ENCODE measurements at places on chromosomes 16 and 17.

DNA sequence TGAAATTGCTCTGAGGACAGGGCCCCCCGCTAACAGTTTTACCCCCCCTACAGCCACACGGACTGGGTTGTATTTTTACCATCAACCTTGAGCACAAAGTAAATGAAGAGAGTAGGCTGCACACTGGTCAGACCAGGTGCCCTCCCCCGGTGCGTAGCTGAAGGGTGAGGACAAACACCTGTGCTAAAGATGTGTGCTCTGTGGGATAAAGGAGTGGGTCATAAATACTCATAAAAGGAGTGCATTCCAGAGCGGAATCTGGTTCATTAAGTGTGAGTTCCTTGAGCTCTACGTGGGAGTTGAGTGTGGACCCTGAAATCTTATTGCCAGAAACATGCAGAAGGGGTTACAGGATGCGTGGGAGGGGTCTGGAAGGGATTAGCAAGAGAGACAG is 217.0 kb downstream of the CCDC182 start:
- DNase-seq: no peak

- no peak for DNase-seq
Measured at GRCh38 chr16:66267292-66268014, 99.0 kb upstream of the CDH5 start.

GRCh38 chr17:46771561-46772474 is 46.7 kb downstream of the WNT3 start:
- DNase-seq: no peak

- no peak for DNase-seq
Measured at GRCh38 chr17:56269556-56270389, 116.5 kb downstream of the ANKFN1 start.

- DNase-seq: peak; percentile 45
Measured at GRCh38 chr17:58577696-58578095, 63.3 kb upstream of the MTMR4 start.

DNA sequence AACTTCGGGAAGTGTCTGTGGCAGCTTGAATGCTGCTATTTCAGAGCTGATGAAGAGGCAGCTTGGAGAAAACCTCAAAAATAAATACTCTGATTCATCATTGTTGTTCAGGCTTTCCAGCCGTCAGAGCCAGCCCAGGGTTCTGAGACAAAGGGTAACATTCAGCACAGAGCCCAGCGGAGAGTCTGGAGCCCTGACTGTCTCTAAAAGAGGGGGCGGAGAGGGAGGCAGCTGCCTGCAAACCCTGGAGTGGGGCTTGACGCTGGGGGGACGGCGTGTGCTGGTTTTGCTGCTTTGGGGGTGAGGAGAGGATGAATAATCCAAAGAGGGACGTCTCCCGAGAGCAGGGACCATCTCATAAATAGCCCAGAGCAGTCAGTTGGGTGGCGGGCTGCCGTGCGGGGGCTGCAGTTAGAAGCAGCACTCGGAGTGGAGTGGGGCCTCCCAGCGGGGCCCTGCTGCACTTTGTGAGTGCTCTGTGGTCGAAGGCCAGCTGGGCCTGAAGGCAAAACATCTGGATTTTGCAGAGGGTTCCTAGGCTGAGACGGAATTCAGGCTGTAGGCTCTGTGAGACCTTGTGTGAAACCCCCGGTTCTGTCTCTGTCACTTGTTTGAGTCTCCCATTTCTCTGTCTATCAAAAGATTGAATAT is 237.8 kb downstream of the PRKCA start:
- no peak for DNase-seq

DNA sequence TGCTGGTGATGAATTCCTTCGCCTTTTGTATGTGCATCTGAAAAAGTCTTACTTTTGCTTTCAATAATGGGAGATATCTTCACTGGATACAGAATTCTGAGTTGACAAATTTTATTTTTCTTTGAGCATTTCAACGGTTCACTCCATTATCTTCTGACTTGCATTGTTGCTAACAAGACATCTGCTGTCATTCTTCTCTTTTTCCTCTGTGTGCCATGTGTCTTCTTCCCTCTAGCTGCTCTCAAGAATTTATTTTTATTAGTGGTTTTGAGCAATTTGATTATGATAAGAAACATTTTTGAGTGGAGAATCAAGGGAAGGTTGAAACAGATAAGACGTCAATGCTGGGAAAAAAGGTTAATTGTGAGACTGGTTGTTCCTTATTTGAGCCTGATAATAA is 471.8 kb downstream of the CDH13 start:
- DNase-seq: no peak

- DNase-seq: no peak
Measured at GRCh38 chr16:47624563-47624962, 163.4 kb downstream of the PHKB start.

GRCh38 chr17:50871898-50872297 is 5.7 kb upstream of the TOB1 start:
- DNase-seq: no peak

GRCh38 chr17:74836191-74836590 is 23.5 kb downstream of the GRIN2C start:
- DNase-seq: no peak

DNA sequence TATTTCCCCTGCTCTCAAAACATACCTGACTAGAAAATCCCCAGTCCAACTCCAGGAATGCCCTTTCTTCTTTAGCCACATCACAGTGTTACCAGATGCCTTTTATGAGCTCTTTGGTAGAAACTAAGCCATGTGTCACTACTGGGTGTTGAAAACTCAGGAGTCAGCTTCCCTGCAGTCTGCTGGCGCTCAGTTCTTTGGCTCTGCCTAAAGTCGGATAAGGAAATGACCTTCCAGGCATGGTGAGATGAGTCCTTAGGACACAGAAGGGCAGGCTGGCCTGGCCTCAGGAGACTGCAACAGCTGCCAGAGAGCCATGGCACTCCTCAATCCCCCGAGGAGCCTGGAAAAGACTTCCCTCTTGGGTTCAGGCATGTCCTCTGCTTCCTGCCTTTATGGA is 89.1 kb downstream of the CDH13 start:
- no peak for DNase-seq

DNA sequence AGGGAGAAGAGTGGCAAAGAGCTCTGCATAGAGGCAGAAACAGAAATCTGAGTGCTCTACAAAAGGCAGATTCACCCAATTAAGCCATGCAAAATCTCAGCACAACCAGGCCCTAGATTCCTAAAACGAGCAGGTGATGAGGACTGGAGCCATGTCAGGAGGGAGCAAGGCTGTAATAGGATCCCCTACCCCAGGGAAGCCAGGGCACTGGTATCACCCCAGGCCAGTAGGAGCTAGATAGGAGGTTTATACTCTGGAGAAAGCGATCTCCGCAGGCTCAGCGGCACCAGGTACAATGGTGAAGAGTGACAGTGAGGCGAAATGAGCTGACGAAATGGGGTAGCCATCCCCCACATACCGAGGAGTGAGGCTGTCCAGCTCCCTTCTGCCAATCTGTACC is 171.5 kb downstream of the PARN start:
- DNase-seq: no peak

- peak; percentile 93 for DNase-seq
Measured at GRCh38 chr17:43546319-43547188, at the start of gene ETV4. TSS of gene ETV4 (minus strand) at chr17:43546340. CDS start at chr17:43545617, 723 bp downstream.

GRCh38 chr17:9868552-9868951 is 36.5 kb downstream of the RCVRN start:
- DNase-seq: no peak

DNA sequence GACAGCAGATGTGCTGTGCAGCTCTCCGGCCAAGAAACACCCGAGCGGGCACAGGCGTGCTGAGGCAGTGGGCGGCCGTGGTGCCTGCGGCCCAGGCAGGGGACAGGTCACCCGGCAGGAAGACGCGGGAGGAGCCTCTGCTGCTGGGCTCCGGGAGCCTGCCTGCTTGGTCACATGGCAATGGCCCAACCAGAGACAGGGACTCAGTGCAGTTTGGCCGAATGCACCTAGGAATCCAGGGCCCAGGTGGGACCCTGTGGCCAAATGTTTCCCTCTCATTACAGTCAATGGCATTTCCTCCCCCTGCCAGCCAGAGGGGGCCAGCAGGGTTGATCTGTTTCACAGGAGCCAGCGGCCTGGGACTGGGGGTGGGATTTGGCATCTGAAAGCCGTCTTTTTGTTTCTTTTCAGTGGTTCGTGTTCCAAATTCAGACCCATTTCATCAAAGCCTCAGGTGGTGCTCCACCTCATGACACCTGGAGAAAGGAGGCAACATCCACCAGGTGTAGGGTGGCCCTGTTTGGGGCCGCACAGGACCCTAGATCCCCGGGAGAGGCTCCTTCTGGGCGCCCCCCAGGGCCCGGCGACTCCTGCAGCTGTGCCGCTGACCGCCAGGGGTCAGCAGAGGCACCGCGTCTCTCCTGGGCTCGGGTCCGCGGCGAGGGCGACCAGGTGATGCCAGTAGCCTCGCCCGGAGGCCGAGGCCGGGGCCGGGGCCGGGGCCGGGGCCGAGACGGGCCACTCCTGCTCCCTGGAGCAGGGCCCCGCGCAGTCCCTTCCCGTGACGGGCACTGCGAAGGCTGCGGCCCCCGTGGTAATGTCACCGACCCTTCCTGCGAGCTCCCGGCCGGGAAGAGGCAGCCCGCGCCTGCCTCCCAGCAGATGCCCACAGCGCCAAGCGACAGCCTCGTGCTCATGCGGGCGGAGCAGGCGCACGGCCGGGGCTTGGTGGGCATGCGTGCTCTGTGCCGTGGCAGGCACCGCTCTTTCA is 118.5 kb downstream of the C16orf78 start:
- DNase-seq: peak; percentile 19

GRCh38 chr17:75552425-75553294 is 27.2 kb downstream of the LLGL2 start:
- DNase-seq: no peak

DNA sequence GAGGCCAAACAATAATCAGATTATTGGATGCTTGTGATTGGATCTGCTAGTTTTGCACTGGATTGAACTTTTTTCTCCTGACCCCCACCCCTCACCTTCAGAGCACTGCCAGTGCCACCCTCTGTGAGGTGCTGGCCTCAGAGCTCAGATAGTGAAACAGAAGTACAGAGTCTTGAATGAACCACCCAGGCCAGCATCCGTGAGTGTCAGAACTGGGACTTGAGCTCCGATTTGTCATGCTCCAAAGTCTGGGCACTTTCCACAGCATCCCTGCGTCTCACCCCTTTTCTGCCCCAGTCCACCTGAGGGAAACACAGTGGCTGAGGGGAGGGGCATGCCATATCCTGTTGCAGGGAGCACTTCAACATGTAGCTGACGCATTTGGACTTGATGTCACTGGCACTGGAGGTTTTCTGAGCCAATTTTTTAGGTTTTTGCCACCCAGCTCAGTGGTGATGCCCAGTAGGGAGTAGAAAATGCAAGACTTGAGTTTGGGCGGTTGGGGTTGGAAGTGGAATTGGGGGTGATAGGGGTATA is 47.3 kb downstream of the SMPD3 start:
- no peak for DNase-seq

- DNase-seq: no peak
Measured at GRCh38 chr17:73749337-73749823, 105.1 kb upstream of the SDK2 start.

- DNase-seq: no peak
Measured at GRCh38 chr17:76630151-76630550, 13.4 kb downstream of the ST6GALNAC1 start.

DNA sequence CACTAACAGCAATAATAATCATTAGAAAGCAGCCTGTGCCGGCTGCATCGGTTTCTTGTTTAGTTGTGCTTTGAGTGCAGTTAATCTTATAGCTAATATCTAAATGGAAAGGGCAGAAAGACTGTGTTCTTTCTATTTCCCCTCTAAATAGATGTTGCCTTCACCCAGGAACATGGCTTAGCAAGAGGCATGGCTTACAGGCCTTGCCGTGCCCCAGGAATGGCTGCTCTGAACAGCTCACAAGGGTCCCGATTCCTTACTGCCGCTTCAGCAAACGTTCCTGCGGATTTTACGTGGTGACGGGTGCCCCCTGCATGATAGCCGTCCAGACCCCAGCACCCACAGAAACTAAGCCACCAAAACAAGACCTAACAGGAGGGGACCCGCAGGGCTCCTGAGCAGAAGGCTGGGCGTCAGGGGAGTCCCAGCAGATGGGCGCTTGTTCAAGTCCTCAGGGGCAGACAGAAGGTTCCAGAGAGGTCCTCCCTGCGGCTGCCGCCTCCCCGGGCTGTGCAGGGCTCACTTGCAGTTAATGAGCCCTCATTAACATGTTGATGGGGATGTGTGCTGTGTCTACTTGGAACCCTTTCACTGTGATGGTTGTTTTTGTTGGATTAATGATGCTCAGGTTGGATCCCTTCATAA is 52.5 kb upstream of the ENPP7 start:
- no peak for DNase-seq

- DNase-seq: peak; percentile 47
Measured at GRCh38 chr16:9091867-9092281, 430 bp downstream of the HAPSTR1 start.

DNA sequence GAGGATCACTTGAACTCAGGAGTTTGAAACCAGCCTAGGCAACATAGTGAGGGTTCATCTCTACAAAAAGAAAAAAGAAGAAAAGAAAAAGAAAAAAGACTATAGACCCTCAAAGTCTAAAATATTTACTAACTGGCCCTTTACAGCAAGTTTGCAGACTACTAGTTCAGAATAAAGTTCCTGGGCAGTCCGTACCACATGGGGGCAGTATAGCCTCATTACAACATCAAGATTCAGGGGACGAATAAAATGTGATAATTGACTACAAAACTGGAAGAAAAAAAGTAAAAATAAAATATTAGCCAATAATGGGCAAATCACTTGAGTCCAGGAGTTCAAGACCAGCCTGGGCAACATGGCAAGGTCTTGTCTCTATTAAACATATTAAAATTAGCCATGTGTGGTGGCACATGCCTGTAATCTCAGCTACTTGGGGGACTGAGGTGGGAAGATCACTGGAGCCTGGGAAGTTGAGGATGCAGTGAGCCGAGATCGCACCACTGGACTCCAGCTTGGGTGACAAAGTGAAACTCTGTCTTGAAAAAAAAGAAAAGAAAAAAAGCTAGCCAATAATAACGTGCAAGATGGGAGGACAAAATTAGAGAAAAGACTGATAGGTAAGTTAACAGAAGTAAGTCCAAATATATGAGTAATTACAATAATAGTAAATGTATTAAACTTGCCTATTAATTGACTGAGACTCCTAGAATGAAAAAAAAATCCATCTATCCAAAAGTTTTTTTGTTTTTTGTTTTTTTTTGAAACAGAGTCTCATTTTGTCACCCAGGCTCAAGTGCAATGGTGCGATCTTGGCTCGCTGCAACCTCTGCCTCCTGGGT is 129.4 kb upstream of the SEC14L1 start:
- peak; percentile 55 for DNase-seq

DNA sequence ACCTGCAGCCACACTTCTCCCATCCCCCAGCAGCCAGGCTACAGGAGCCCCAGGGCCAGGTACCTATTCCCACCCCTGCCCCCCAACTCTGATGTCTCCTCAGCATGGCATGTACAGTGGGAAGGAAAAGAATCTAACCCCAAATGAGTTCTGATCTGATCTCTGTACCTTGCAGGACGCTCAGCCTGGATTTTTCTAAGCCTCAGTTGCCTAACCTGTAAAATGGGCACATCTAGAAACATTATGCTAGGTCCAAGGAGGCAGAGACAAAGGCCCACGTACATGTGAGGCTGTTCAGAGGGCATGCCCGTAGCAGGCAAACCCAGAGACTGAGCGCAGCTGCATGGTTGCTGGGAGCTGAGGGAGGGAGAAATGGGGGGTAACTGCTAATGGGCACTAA is 35.1 kb downstream of the SLC38A8 start:
- DNase-seq: no peak

GRCh38 chr16:48378836-48379235 is 6.4 kb downstream of the SIAH1 start:
- no peak for DNase-seq

- DNase-seq: no peak
Measured at GRCh38 chr17:58378733-58379510, 26.9 kb upstream of the SUPT4H1 start.

- DNase-seq: no peak
Measured at GRCh38 chr17:78680436-78680835, 101.6 kb downstream of the CYTH1 start.
